Activated gamma-delta T cell treated with Interleukin-2 at 50 U/mL for 16 hours (primary cell): ENCODE measurements at places on chromosomes 6 and 20.

- DNase-seq = no peak
Measured at GRCh38 chr6:107348224-107348623, 111.1 kb downstream of the PDSS2 start.

GRCh38 chr6:81756690-81757089 is 4.2 kb upstream of the TENT5A start:
- no peak for DNase-seq

GRCh38 chr6:53227847-53228246 is 79.2 kb upstream of the GCM1 start:
- DNase-seq = no peak

DNA sequence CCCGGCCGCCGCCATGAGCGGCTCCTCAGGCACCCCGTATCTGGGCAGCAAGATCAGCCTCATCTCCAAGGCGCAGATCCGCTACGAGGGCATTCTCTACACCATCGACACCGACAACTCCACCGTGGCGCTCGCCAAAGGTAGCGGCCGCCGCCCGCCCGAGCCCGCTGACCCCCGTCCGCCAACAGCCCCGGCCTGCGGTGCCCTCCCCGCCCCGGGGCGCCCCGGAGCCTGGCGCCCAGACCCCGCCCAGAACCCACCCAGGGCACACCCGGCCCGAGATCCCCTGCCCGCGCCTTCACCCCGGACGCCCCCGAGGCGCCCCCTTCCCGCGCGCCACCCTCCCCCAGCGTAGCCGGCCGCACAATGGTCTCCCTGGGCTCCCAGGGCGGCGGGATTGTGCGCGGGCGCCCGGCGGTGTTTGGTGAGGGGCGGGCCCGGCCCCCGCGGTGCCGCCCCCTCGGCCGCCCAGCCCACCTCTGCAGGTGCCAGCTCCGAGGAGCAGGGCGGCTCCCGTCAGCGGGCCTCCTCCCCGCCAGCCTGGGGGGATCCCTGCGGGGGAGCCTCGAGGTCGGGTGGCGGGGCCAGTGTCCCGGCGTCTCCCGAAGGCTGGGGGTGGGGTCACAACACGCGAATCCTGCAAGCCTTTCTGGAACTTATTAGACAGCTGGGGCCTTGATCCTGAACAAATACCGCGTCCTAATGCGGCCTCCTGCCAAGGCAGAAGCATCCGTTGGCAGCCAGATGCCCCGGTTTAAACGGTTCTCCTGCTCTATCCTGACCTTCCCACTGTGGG is 577 bp downstream of the LSM14B start:
- DNase-seq = peak; percentile 45

DNA sequence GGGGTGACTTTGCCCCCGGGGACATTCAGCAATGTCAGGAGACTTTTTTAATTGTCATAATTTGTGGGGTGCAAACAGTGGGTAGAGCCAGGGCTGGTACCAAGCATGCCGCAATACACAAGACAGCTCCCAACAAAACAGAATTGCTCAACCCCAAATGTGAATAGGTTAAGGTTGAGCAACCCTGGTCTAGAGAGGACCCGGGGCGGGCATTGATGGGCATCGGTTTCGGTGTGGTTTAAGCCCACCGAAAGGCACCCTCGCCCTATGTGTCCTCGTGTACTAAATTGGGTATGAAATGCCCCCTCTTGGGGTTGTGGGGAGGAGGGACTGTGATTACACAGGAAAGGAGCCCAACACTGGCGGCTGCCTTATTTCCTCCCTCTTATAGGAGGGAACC is 36.0 kb downstream of the KIAA1755 start:
- no peak for DNase-seq

GRCh38 chr6:40794586-40794985 is 207.4 kb upstream of the LRFN2 start:
- DNase-seq = no peak
